ENCODE measurements at places on chromosomes 4 and X.

DNA sequence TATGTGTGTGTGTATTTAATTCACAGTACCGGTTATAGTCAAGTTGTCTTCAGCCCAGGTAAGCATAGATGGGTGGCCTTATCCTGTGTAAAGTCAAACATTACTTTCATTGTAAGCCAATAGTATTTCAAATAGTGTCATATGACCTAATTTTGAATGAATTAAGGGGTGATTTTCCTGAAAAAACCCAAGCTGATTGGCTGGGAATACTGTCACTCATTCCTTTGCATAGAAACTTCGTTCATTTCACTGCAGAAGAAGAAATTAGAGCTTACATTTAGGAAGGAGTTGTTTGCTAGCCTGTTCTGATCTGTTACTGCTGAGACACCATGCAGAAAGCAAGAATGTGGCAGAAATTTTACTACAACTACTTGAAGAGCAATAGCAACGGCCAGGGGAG, 45.4 kb downstream of the SMARCAD1 start:
- no peak for DNase-seq

DNA sequence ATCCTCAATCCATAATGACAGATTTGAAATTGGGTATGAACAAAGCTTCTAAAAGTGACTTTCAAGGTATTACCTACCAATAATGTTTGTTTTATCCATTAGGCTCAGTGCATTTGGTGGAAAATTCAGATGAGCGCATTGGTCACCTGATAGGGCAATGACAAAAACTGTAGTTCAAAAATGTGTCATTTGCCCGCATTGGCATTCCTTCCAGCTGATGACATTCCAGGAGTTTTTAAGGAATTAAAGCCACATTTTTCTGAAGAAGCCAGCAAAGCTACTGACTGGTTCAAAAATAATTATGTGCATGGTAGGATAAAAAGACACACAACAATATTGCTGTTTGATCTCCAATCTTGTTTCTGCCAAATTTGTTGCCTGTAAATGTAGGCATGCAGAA, 473.4 kb upstream of the CPEB2 start:
- DNase-seq: no peak

- DNase-seq: no peak
These were observed 65.6 kb downstream of the RAB40A start for GRCh38 chrX:103453655-103454054.

GRCh38 chr4:174912919-174913543, 5.1 kb upstream of the ADAM29 start:
- no peak for DNase-seq

DNA sequence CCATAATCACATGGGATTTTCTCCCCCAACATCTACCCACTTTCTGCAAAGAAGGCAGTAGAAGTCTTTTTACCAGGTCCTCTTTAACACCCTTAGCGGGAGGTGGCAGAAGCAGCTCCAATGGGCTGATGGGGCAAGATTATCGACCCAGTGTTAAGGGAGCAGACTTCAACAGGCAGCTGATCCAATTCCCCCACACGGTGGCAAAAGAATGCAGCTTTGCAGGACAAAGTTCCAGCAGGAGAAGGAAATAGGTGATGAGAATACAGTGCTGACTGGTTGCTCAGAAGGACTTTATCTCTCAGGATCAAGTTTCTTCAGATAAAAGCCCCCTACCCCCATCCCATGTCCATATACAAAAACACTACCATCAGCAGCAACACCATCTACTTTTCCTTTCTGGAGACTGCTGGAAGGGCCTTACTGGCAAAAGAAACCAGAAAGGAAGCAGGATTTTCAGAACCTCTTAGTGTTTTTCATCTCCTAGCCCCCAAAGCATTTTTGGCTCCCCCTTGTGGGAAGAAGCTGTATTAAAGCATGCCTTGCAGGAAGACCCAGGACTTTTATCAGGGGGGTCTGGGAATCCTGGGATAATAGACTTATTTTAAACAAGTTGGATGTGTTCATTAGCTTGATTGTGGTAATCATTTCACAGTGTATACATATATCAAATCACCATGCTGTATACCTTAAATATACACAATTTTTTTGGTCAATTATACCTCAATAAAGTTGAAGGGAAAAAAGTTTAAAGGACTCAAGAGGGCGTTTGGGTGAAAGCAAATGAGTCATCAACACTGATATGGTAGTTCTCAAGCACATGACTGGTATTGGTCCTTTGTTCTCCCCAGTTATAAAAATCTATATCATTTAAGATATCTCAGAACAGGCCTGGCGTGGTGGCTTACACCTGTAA, 146.4 kb downstream of the GPC3 start:
- DNase-seq: no peak

- DNase-seq: no peak
These were observed 37.6 kb downstream of the ARFIP1 start for GRCh38 chr4:152817331-152817730.

- no peak for DNase-seq
These were observed 1639.0 kb upstream of the IGFBP7 start for GRCh38 chr4:58749206-58749605.

Data from bone marrow (tissue), 2 donors.